ENCODE measurements at places on chromosomes 5 and 9. TPM values are rescaled to one million over a fixed set of nuclear protein-coding genes. Genes with fewer than 3 reads are reported as not detected.
A peak's percentile ranks its signal among the peaks of the same experiment; 100 is the strongest.

The TEX48 gene
- total RNA-seq = not detected

The SPINK13 gene
- total RNA-seq = not detected

- H3K4me1 ChIP-seq = no peaks in the 10 kb centered on the region
- H3K27me3 ChIP-seq = no peaks in the 10 kb centered on the region
- DNase-seq = no peak
- no peak overlapping the region for H3K27ac ChIP-seq
- H3K36me3 ChIP-seq = no peaks in the 10 kb centered on the region
Measured at GRCh38 chr9:77865385-77866047, 166.1 kb downstream of the GNAQ start.

The TSC1 gene
- 48.0 TPM for total RNA-seq

The TRIM41 gene
- total RNA-seq = 9.7 TPM

DNA sequence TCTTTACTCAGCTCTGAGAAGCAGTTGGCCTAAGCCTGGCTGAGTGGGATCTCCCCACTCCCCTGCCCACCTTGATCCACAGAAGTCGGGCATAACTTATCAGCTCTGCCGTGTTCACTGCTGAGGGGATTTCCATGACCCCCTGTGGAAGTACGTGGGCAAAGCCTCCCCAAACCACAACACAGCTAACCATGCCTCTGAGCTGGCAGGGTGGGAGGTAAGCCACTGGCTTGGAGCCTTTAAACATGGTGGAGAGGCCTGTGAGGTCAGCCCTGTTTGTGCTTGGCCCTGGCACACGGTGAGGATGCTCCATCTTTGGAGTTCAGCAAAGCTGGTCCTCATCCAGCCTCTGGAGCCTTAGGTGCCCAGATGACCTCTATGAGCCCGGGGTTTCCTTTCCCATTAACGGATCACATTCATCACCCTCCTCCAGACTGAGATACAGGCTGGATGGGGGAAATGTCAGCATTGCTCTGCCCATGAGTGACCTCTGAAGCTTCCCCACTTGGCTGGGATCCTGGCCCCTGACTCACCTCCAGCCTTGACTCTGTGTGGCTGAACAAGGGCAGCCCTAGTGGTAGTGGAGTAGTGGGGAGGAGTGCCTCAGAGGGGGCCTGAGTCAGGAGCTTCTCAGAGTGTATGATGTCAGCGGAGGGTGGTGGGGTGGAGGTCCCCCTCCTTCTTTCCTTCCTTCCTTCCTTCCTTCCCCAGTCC lies 6.2 kb downstream of the PDLIM4 start:
- 0 out of 2 replicates have a peak, but pooled peaks cover 1% of the 10 kb centered on the region for H3K4me1 ChIP-seq
- no peak overlapping the region for H3K27ac ChIP-seq
- no peaks in the 10 kb centered on the region for H3K27me3 ChIP-seq
- H3K4me3 ChIP-seq = no peak overlapping the region
- H3K36me3 ChIP-seq = no peaks in the 10 kb centered on the region

The DENND1A gene
- total RNA-seq = 27.7 TPM

DNA sequence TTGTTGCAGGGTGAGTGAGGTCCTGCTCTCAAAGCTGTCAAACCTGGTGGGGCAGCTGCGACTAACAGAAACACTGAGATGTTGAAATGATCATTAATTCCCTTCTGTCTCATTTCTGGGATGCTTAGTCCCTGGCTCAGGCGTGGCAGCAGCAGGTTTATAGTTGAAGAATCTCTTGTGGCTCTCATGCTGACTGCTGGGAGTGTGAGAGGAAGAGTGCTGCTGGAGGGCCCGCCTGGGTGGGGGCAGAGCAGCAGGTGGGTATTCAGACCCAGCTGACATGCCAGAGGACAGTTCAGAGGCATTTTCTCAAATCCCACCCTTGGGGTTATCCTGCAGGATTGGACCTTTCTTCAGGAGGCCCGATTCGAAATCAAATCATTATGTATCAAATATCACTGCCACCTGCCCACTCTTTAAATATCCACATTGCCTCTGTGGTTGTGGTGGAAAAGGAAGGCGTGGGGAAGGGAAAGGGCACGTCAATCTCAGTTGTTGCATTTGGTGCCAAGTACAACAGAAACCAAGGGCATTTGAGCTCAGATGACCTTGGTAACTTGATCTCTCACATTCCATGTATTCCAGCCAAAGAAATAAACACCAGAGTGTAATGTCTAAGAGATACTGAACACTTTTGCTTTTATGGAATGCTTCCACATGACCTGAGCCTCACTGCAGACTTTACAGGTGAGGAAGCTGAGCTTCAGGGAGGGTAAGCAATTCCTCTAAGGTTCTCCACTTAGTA lies 224.3 kb downstream of the AOPEP start:
- H3K4me1 ChIP-seq = peaks cover 36% of the 10 kb centered on the region
- H3K4me3 ChIP-seq = no peak overlapping the region
- no peaks in the 10 kb centered on the region for H3K27me3 ChIP-seq
- no peaks in the 10 kb centered on the region for H3K36me3 ChIP-seq

DNA sequence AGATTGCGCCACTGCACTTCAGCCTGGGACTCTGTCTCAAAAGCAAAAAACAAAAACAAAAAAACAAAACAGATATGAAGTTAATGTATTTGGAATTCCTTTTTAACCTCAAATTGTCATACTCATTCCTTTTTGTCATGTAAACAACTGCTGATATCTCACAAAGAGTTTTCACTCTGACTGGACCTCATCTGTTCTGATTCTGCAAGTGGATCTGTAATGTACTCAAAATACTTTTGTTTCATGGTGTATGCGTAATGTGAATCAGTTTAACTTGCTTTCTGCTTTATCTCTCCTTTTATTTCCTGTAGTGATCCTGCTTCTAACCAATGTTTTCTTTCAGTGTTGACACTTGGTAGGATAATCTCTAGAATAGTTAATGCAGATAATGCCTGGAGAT lies 106.7 kb downstream of the FOCAD start:
- H3K4me3 ChIP-seq = no peak overlapping the region
- peaks cover 1% of the 10 kb centered on the region for H3K4me1 ChIP-seq
- no peaks in the 10 kb centered on the region for H3K36me3 ChIP-seq
- DNase-seq = no peak
- H3K27me3 ChIP-seq = no peaks in the 10 kb centered on the region

DNA sequence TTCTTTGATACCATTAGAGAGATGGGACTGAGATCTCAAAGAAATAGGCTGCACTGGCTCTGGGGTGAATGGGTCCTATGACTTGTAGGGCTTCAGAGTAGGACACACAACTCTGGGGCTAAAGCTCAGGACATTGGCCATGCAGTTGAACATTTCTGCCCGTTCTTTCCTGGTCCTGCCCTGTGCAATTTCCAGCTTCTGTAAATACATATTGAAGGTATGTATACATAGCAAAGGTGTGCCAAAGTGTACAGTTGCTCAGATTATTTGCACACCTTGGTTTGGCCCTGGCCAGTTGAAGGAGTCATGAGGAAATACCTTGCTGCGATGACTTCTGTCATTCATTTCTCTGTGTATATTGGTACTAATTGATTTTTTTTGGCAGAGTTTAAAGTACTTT lies 52.8 kb upstream of the TAF11L2 start:
- H3K4me3 ChIP-seq = no peak overlapping the region
- no peaks in the 10 kb centered on the region for H3K4me1 ChIP-seq
- H3K36me3 ChIP-seq = no peaks in the 10 kb centered on the region
- H3K27ac ChIP-seq = no peak overlapping the region

GRCh38 chr5:26239588-26239987 lies 798.8 kb downstream of the CDH9 start:
- H3K27ac ChIP-seq = no peak overlapping the region
- no peak overlapping the region for H3K4me3 ChIP-seq
- H3K4me1 ChIP-seq = no peaks in the 10 kb centered on the region
- no peak for DNase-seq
- 0 out of 2 replicates have a peak, but pooled peaks cover 4% of the 10 kb centered on the region for H3K36me3 ChIP-seq

DNA sequence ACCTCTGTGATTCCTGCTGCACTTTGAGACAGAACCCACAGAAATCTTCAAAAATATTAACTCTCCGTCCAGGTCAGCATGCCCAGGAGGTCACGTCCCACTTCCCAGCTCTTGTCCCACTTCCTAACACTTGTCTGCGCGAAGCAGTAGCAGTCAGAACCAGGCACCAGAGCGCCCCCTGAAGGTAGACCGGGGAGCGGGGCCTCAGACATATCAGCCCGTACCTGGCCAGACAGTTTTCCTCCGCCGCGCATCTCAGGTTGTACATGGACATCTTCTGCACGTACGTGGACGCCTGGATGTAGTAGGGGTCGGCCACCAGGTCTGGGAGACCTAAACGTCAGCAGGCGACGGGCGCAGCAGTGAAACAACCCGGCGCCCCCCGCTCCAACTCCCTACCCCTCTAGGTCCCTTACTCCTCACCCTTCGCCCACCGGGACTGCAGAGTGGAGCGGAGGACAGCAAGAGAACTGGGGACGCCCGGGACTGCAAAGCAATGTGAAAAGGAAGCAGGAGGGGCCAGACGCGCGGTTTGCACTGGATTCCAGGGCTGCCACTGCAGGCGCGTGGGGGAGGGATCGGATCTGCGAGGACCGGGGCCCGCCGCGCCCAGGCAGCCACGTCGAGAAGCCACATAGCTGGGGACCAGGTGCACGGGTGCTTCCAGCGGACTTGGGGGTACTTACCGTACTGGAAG lies 1.2 kb downstream of the LOX start:
- no peaks in the 10 kb centered on the region for H3K36me3 ChIP-seq
- peaks cover 12% of the 10 kb centered on the region for H3K4me1 ChIP-seq
- peak; percentile 88 for DNase-seq
- H3K4me3 ChIP-seq = peak overlapping the region; percentile 74

DNA sequence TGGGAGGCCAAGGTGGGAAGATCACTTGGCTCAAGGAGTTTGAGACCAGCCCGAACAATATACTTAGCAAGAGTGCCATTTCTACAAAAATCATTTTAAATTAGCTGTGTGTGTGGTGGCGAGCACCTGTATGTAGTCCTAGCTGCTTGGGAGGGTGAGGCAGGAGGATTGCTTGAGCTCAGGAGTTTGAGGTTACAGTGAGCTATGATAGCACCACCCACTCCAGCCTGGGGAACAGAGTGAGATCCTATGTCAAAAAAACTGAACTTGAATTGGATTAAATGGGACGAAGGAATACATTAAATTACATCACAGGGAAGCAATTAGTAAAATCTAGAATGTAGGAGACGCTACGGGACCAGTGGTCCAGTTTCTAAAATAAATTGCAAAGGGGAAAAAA lies 6.4 kb upstream of the ETF1 start:
- no peaks in the 10 kb centered on the region for H3K36me3 ChIP-seq
- DNase-seq = no peak
- H3K27me3 ChIP-seq = no peaks in the 10 kb centered on the region
- H3K4me3 ChIP-seq = no peak overlapping the region

- H3K27ac ChIP-seq = no peak overlapping the region
- DNase-seq = peak; percentile 64
- peaks cover 6% of the 10 kb centered on the region for H3K36me3 ChIP-seq
- H3K4me1 ChIP-seq = no peaks in the 10 kb centered on the region
- no peak overlapping the region for H3K4me3 ChIP-seq
Measured at GRCh38 chr9:98365227-98365669, 109.8 kb upstream of the TBC1D2 start.

The CCL21 gene
- total RNA-seq = not detected

DNA sequence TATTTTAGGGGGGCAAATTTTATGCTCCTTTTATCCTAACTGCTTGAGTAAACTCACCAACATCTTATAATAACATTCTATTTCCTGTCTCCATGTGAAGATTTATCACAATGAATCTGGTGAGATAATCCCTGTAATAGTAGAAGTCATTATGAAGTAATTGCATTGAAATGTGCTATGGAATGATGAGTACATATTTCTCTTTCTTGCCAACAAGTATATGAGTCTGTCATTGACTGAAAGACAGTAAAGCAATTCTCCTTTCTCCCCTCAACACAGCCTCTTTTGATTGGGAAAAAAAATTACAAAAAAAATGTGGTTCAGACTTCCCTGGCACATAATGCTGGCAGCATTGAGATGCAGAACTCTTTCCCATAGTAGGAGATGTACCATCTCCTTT lies 459.2 kb upstream of the RGMB start:
- no peak overlapping the region for H3K4me3 ChIP-seq
- peaks cover 15% of the 10 kb centered on the region for H3K4me1 ChIP-seq
- no peak overlapping the region for H3K27ac ChIP-seq

- no peaks in the 10 kb centered on the region for H3K36me3 ChIP-seq
- H3K27me3 ChIP-seq = no peaks in the 10 kb centered on the region
- DNase-seq = no peak
- peaks cover 4% of the 10 kb centered on the region for H3K4me1 ChIP-seq
Measured at GRCh38 chr5:119280380-119280779, 75.4 kb upstream of the TNFAIP8 start.

- no peaks in the 10 kb centered on the region for H3K36me3 ChIP-seq
- H3K4me1 ChIP-seq = no peaks in the 10 kb centered on the region
- no peaks in the 10 kb centered on the region for H3K27me3 ChIP-seq
- H3K27ac ChIP-seq = no peak overlapping the region
- H3K4me3 ChIP-seq = no peak overlapping the region
Measured at GRCh38 chr5:72470826-72471225, 36.4 kb downstream of the ZNF366 start.

DNA sequence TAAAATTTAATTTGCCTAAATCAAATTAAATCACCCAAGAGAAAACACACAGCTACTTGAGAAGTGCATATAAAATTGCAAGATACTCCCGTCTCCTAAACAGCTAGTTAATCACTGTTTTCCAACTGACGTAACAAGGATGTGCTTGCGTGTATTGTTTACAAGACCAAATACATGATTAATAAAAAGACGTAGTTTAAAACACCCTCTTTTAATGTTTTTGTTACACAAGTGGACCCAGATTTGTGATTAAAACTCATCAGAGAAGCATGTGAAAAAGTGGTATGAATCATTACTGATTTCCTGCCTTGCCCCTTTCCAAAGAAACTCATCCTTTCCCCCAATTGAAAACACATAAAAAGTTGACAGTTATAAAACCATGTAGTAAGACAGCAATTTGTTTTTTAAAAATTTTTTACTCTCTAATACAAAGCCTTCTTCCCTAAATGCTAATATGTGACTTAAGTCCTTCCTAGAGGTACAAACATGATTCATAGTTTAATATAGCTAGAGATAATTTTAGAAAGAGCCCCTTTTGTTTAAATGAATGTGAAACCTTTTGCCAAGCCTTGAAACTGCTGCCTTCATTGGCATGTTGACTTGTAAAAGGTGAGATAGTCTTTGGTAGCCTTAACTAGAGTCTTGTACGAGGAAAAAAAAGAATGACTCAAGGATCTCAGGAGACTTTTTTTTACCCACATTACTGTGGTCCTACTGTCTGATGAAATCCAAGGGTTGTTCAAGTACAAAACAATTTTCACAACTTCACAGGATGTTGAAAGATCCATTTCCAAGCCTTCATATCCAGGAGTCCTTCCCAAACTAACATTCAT lies 61.4 kb upstream of the FST start:
- H3K27me3 ChIP-seq = no peaks in the 10 kb centered on the region
- peaks cover 20% of the 10 kb centered on the region for H3K4me1 ChIP-seq
- no peaks in the 10 kb centered on the region for H3K36me3 ChIP-seq
- DNase-seq = no peak
- H3K27ac ChIP-seq = peak overlapping the region; percentile 9

- no peak overlapping the region for H3K4me3 ChIP-seq
- peaks cover 25% of the 10 kb centered on the region for H3K36me3 ChIP-seq
- DNase-seq = no peak
- no peak overlapping the region for H3K27ac ChIP-seq
Measured at GRCh38 chr5:34758514-34758913, 80.5 kb upstream of the TTC23L start.
